ENCODE measurements at places on chromosomes 6 and 20.

DNA sequence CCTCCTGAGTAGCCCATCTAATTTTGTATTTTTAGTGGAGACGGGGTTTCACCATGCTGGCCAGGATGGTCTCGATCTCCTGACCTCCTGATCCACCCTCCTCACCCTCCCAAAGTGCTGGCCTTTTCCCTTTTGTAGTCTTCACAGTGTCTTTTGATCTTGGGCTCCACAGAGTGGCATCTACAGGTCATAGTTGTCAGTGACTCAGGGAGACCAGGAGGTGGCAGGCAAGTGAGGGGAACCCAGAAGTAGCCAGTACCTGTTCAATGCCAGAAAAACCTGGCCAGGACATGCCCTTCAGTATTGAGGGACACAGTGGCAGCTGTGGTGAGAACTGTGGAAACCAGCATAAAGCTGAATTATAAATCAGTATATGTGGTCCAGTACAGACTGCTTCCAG, 19.6 kb downstream of the RPP21 start:
- DNase-seq: no peak

DNA sequence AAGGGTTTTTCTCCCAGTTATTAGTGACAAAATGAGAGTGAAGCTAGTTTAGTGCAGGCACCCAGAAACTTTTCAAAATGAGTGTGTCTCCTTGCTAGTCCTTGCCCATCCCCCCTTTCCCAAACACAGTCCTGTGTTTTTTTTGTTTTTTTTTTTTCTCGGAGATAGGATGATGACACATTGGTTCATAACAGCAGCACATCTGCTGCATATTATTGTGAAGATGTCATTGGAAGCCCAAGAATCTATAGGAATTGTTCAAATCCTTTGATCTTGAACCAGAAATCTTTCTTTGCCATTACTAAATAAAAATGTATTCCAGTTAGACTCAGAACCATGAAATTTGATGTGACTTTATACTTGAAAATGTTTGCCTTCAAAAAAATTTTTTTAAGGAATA, 162.4 kb downstream of the FRK start:
- DNase-seq: no peak

DNA sequence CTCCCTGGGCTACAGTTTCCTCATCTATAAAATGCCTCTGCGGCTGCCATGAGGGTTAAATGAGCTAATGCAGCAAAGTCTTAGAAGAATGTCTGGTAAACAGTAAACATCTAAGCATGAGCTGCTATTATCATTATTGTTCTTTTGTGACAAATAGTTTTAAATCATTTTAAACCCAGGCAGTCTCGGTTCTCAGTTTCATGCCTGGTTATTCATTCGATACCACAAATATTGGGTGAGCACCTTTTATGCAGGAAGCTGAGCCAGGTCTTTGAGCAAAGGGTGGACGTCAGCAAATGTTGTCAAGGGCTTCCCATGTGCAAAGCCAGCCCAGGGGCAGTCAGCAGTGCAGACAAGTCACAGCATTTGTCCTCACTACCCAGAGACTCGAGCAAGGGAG, 128.7 kb downstream of the NFATC2 start:
- no peak for DNase-seq

DNA sequence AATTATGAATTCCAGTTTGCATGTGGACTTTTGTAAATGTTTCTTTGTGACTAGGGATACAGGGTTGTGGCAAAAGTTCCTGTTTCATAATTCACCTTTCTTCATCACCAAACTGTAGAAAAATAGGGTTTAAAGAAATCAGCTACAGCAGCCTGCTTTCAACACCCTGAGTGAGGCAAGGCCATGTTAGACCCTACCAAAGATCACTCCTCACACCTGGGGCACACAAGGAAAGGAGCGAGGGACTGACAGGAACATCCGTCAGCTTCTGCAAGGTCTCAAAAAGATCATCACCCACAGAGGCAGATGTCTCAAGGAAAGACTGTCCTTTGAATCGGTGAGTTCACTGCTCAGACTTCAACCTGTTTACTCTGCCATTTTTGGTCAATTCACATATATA, 10.5 kb upstream of the STX11 start:
- DNase-seq: no peak

GRCh38 chr20:19427480-19427879, 215.0 kb downstream of the SLC24A3 start:
- no peak for DNase-seq

DNA sequence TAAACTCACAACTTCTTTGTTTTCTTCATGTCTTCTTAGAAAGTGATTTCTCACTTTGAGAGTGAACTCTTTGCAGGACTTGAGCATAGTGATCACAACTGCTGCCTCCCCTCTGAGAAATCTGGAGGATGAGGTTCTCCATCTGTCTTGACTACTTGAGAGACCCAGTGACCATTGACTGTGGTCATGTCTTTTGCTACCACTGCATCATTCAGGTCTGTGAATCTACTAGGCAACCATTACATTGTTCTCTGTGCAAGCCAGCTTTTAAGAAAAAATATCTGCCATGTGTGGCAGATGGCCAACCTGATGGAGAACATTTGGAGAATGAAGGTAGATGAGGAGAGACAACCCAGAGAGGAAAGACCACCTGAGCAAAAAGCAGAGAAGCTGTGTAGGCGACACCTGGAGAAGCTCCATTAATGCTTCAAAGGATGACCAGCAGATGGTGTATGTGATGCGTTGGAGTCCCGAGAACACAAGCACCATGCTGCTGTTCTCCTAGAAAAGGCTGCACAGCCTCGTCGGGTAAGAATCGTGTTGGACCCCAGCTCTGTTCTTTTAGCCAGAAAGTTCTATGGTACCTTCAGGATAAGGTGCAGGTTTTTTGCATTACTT, 25.1 kb upstream of the TRIM26 start:
- DNase-seq: no peak

DNA sequence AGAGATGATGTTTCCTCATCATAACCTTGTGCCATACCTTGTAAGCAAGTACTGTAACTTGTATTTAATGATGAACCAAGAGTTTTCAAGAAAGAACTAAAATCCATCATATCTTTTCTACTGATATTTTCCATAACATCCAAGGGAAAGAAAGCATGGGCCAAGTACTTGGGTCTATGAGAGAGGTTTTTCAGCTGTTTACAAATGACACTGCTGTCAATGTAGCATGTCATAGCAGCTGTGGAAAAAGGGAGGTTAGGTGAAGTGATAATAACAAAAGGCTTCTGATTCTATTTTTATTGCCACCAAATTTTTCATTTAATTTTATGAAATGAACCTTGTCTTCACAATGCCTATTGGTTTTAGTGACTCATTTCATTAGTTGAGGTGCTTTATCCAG, 482.3 kb downstream of the LMBRD1 start:
- DNase-seq: no peak

DNA sequence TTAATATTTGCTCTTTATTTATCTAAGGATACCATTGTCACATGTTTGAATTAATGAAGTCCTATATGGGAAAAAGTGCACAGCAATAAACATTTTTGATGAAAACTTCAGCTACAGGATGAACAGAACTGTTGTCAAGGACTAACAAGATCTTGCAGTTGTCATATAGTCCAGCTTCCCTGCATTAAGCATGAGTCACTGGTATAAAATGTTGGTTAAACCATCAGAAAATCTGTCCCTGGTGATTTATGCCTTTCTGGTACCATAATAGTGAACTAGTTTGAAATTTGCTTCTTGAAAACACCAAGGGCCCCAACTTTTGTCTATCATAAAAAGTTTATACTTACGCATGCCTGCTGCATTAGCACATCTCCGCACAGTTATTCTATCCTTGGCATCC, 60.4 kb upstream of the RSPO3 start:
- DNase-seq: no peak

GRCh38 chr6:169395080-169395805, 141.6 kb upstream of the THBS2 start:
- DNase-seq: no peak

DNA sequence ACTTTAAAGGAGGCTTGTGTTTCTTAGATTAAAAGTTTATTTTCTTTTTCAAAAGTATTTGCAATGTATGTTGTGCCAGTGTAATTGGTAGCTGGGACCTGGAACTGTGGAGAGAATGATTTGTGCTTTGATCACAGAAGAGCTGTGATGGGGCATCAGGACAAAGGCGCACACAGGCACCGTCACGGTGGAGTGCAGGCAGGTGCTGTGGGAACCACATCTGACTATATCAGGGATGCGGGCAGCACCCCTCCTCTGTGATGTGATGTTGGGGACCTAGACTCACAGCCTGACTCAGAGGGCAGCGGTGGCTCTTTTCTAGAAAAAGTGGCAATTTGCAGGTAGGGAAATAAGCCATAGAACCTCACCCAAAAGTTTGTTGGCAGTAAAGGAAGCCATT, 34.5 kb downstream of the SYTL3 start:
- no peak for DNase-seq

DNA sequence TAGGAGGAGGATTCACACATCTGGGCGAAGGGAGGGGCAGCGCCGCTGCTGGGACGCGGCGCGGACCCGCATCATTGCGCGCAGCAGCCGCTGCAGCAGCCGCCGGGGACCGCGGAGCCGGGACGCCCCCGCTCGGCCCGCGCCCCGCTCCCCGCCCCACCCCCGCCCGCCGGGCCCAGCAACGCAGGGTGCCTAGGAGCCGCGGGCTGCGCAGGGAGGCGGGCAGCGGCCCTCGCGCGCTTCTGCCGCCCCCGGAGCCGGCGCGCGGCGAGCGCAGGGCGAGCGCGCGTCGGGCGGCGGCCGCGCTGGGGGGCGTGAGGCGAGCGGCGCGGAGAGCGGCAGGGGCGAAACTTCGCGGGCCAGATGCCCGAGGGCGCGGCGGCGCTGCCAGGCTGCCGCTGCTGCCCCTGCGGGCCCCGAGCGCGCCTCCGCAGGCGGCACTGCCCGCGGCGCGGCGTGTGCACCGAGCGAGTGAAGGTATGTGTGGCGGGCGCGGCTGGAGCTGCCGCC, at the start of gene NKAIN2:
TSS of gene NKAIN2 (plus strand) at position 362 of the 510 bp plus-strand sequence.
- DNase-seq: no peak

GRCh38 chr6:46476301-46476700, 14.9 kb downstream of the RCAN2 start:
- no peak for DNase-seq

DNA sequence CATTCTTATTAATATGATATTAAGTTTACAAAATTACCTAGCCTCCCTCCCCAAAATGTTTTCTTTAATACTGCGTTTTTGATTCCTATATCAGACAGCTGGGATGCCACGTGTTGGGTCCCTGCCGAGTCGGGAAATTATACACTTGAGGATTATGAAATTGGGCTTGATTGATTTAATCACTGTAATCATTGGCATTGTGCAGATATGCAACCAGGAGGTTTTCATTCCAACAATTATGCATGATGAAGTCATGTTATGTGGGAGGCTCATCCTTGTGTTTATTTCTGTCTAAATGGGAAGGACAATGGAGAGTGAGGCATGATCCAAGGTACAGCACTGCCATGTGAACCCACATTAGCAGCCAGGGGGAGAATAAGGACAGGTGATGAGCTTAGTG, 30.6 kb upstream of the RIPOR2 start:
- DNase-seq: no peak

DNA sequence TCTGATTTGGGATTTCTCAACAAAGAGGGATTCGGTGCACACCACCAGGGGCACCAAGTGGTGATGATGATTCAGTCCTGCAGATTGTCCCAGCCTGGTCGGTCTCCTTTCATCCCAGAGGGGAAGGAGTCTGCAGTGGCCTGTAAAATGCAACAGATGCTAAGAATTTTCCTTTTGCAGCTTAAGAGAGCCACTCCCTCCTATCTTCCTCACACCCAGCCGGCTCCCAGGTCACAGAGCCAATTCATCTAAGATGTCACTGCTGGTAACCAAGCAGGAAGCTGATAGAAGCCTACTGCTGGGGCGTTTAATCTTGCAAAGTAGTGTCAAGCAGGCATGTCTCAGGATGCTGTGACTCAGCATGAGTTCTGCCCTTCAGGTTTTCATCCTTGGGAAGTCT, 203.8 kb upstream of the LRFN2 start:
- no peak for DNase-seq

GRCh38 chr6:101783287-101783686, 389.8 kb downstream of the GRIK2 start:
- no peak for DNase-seq

- DNase-seq: no peak
These were observed 25.7 kb downstream of the EZR start for GRCh38 chr6:158793432-158793831.

DNA sequence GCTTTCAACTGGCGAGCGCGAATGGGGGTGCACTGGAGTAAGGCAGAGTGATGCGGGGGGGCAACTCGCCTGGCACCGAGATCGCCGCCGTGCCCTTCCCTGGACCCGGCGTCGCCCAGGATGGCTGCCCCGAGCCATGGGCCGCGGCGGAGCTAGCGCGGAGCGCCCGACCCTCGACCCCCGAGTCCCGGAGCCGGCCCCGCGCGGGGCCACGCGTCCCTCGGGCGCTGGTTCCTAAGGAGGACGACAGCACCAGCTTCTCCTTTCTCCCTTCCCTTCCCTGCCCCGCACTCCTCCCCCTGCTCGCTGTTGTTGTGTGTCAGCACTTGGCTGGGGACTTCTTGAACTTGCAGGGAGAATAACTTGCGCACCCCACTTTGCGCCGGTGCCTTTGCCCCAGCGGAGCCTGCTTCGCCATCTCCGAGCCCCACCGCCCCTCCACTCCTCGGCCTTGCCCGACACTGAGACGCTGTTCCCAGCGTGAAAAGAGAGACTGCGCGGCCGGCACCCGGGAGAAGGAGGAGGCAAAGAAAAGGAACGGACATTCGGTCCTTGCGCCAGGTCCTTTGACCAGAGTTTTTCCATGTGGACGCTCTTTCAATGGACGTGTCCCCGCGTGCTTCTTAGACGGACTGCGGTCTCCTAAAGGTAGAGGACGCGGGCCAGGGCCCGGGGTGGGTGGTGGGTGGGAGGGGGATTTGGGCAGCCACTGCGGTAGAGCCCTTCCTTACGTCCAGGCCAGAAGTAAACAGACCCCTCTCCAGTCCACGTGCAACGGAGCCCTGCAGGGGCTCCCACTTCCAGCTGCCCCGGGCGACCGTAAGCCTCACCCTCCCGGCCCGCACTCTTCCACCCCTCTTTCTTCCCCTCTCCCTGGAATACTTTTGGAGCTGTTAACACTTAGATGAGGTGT, 998 bp downstream of the BMP2 start:
- DNase-seq: no peak

GRCh38 chr6:158033751-158034702, 52.4 kb downstream of the SYNJ2 start:
- DNase-seq: no peak
